ENCODE measurements at places on chromosomes 3 and 15.

DNA sequence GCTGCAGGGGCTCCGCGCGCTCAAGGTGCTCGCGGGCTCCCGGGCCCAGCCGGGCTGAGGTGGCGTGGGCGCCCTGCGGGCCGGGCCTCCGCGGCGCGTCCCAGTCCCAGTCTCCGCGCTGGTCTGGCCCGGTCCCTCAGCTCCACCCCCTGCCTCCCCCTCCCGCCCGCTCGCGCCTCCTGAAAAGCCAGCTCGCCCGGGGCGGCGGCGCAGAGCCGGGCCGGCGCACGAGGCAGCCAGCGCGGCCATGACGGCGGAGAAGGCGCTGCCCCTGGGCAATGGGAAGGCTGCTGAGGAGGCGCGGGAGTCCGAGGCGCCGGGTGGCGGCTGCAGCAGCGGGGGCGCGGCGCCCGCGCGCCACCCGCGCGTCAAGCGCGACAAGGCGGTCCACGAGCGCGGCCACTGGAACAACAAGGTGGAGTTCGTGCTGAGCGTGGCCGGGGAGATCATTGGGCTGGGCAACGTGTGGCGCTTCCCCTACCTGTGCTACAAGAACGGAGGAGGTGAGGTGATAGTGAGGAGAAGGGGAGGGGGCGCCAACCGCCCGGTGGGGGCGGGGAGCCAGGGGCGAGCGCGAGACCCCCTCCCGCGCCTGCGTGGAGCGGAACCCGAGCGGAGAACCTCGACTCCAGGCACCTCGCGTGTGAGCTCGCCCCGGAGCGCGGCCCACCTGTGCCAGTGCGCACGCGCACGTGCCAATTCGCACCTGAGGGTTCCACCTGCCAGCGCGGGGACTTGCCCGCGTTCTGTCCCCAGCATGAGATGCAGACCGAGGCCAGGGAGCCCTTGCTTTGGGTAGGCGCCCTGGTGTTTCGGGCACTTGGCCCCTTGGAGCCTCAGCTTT, at the start of gene SLC6A11:
TSS of gene SLC6A11 (plus strand) at position 210 of the 844 bp plus-strand sequence. CDS start at position 248, 38 bp downstream.
- DNase-seq: no peak

DNA sequence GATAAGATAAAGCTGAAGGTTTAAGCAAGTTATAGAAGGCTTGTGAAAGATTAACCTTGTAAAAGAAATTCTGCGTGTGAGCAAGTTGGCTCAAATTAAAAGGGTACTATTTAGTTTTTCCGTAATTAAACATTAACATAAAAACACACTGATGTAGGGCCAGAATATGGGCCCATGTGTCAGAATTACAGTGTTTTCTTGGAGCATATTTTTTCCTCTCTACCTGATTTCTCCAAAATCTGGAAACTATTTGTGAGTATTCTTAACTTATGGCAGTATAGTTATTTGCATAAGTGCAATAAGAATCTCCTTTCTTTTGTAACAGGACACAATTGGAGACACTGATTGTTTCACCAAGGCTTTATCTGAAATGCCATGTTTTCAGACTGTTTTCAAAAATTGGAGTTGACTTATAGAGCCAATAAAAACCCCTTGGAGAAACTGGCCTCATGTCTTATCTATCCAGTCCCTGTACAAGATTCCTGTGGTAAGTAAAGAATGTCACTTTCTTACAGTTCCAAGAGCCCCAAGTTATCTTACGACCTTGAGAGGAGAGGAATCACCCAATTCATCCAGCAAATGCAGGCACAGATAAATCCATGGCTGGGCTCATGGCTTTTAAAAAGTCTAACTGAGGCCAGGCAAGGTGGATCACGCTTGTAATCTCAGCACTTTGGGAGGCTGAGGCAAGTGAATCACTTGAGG, 47.8 kb upstream of the P2RY1 start:
- no peak for DNase-seq

DNA sequence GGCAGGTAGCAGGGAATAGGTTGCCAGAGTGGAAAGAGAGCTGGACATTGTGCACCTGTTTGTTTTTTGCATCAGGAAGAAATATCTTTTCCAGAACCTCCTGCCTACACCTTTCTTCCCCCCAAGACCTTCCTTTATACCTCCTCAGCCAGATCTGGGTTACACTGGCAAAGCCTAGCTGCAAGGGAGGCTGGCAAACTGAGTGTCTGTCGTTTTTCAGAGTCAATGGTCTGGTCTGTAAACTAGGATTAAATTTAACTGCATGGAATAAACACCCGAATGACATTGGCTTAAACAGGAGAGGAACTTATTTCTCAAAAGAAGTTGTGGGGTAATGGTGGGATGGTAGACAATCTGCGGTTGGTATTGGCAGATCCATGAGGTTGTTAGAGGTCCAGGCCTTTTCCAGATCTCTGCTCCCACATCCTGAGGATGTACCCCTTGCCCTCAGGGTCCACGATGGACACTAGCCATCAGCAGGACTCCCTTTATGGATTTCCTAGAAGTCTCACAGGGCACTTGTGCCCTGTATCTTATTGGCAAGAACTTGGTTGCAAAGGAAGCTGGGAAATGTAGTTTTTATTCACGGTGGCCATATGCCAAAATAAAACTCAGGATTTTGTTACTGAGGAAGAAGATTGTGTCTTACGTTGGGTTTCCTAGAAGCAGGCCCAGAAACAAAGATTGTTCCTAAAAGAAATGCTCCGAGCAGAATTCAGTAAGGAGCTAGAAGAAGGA, 3.2 kb upstream of the RARRES1 start:
- DNase-seq: no peak

GRCh38 chr15:88204584-88204983, 52.0 kb downstream of the NTRK3 start:
- no peak for DNase-seq

- no peak for DNase-seq
Measured at GRCh38 chr3:157094751-157095480, 65.0 kb downstream of the CCNL1 start.

GRCh38 chr15:101391981-101392640, 97.1 kb upstream of the SNRPA1 start:
- DNase-seq: no peak

GRCh38 chr3:43156812-43157455, 51.1 kb upstream of the POMGNT2 start:
- no peak for DNase-seq

DNA sequence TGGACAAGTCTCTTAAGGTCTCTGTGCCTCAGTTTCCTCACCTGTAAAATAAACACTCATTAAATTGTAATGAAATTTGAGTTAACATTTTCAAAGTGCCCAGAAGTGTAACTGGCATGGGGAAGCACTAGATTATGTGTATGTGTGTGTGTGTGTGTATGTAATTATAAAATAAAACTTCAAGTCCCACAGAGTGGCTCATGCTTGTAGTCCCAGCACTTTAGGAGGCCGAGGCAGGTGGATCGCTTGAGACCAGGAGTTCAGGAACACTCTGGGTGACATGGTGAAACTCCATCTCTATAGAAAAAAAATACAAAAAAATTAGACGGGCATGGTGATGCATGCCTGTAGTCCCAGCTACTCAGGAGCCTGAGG, 403.4 kb downstream of the IL5RA start:
- DNase-seq: no peak

GRCh38 chr15:29309139-29309538, 39.5 kb upstream of the NSMCE3 start:
- DNase-seq: no peak

DNA sequence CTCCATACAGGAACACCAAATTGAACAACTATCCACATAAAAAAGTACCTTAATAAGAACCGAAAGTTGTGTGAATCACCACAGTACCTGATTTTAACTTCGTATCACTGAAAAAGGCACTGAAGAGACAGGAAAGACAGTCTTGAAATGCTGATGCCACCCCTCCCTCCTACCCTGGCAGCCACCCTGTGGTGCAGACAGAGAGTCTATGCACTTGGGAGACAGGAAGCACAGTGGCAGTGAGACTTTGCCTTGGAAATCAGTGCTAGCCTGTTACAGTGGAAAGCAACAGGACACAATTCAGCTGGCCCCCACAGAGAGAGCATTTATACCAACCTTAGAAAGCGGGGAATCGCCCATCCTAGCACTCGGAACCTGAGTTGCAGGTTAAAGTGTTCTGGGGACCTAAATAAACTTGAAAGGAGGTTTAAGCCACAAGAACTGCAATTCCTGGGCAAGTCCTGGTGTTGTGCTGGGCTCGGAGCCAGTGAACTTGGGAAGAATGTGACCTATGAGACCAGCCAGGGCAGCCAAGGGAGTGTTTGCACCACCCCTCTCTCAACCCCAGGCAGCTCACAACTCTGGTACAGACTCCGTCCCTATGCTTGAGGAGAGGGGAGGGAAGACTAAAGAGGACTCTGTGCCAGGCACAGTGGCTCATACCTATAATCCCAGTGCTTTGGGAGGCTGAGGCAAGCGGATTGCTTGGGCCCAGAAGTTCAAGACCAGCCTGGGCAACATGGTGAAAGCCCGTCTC, 240.1 kb downstream of the ISL2 start:
- no peak for DNase-seq

DNA sequence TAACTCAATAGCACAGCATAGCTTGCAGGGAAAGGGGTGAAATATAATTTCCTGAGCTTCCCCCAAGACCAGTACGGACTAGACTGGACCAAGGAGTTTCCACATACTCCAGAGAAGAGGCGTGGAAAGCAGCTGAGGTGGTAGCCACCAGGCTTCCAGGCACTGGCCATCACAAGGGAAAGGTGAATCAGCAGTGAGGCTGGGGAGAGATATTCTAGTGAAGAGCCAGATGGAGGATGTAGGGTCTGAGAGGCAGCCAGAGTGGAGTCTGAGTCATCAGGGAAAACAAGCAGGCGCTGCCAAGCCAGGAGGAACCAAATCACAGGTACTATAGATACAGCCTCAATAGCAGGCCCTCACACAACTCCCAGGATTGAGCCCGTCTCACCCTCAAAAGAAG, 9.6 kb upstream of the RASA2 start:
- DNase-seq: no peak

DNA sequence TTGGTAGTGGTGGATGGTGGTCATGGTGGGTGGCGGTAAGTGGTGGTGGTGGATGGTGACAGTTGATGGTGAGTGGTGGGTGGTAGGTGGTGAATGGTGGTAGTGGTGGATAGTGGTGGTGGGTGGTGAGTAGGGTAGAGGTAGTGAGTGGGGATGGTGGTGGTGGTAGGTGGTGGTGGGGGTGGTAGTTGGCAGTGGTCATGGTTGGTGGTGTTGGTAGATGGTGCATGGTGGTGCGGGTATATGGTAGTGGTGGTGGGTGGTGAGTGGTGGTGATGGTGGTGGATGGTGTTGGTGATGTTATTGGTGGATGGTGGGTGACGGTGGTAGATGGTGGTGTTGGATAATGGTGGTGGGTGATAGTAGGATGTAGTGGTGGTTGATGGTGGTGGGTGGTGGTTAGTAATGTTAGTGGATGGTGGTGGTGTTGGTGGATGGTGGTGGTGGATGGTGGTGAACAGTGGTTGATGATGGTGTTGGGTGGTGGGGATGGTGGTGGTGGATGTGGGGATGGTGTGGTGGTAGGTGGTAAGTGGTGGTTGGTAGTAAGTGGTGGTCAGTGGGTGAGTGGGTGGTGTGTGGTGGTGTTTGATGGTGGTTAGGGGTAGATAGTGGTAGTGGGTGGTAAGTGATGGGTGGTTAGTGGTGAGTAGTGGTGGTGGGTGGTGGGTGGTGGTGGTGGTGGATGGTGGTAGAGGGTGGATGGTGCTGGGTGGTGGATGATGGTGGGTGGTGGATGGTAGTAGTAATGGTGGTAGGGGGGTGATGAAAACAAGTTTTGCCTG, 16.7 kb upstream of the RIOX2 start:
- DNase-seq: no peak

GRCh38 chr15:92611995-92612745, 43.4 kb downstream of the FAM174B start:
- DNase-seq: no peak

GRCh38 chr3:18738393-18739098, 313.4 kb upstream of the SATB1 start:
- DNase-seq: no peak

DNA sequence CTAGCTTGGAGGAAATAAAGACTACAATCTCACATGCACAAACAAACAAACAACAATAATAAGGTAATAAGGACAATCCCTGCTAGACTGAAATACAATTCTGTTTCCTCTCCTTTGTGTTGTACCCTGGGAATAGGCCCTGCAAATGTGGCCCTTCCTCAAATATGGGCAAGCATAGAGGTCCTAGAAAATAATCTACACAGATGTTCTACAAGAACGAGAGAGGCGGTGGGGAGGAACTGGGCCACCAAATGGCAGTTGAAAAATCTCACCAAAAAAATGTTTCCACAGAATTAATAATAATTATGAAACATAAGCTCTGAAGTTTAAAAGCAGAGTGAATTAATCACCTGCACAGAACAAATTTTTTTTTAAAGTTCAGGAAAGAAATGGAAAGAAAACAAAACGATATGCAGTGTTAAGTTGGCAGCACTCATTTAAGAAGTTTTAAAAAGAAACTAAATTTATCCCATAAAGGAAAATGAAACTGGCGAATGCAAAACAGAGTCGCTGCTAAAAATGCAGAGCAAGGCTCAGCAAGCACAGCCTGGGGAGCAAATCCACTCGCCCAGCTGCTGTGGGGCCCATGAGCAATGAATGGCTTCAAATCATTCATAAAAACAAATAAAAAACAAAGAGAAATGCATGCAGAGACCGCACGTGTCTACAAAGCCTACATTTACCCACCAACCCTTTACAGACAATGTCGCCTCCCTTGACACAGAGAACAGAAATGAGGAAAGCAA, 475.4 kb downstream of the OCA2 start:
- no peak for DNase-seq

DNA sequence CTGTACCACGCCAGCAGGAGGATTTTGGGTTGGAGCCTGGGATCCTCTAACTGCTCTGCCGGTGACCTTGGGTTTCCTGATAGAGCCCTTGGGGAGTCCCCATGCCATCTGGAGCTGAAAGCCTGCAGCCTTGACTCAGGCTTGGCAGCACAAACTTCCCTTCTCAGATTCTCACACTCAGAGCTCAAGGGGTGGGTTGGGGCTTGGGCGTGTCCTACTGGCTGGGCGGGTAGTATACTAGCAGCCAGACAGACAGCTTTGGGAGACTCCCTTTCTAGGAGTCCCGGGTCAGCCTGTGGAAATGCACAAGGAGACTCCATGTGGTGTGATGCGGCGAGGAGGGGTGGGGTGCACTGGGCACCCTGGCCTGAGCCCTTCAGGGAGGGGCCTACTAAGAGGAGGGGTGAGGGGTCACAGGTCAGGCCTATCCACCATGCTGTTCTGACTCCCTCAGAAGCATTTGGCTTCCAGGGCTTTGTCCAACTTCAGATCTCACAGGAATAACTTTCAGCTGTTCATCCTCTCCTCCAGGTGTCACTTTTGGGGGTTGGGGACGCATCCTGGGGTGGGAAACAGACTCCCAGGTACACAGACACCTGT, 21.6 kb upstream of the PLXNA1 start:
- no peak for DNase-seq

GRCh38 chr15:35308802-35309201, 223.7 kb upstream of the NANOGP8 start:
- no peak for DNase-seq

GRCh38 chr3:127732879-127733350, 60.2 kb downstream of the ABTB1 start:
- no peak for DNase-seq

GRCh38 chr15:65083262-65083701, 6.7 kb downstream of the KBTBD13 start:
- no peak for DNase-seq

DNA sequence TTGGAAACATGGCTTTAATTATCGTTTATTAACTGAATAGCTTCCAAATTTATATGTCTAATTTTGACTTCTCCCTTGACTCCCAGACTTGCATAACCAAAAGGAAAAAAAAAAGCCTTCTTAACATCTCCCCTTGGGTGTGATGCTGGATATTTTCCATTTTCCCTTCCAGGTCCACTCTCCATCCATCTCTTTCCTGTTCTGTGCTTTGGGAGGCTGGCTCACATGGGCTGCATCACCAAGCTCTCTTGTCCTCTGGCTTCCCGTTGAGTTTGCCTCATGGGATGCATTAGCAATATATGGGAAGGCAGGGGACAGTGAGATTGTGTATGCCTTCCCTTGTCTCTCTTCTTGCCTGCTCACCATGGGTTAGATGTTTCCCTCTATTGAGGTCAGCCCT, 77.8 kb upstream of the FAM98B start:
- no peak for DNase-seq
